Thyroid gland (tissue), 4 donors: ENCODE measurements at places on chromosomes 2 and 18. TPM values are rescaled to one million over a fixed set of nuclear protein-coding genes. Genes with fewer than 3 reads are reported as not detected.

The NDC80 gene
- 0.33 TPM for total RNA-seq

The OTOF gene
- not detected for total RNA-seq

The SYT4 gene
- not detected for total RNA-seq

The ADCYAP1 gene
- 0.20 TPM for total RNA-seq

The STARD6 gene
- not detected for total RNA-seq

The MCEE gene
- total RNA-seq, result 19.9 TPM

The REG1B gene
- not detected for total RNA-seq

The NGEF gene
- total RNA-seq, result 2.1 TPM

The CABLES1 gene
- 37.0 TPM for total RNA-seq

The CDH19 gene
- total RNA-seq, result 2.3 TPM

The GREB1 gene
- 2.7 TPM for total RNA-seq

DNA sequence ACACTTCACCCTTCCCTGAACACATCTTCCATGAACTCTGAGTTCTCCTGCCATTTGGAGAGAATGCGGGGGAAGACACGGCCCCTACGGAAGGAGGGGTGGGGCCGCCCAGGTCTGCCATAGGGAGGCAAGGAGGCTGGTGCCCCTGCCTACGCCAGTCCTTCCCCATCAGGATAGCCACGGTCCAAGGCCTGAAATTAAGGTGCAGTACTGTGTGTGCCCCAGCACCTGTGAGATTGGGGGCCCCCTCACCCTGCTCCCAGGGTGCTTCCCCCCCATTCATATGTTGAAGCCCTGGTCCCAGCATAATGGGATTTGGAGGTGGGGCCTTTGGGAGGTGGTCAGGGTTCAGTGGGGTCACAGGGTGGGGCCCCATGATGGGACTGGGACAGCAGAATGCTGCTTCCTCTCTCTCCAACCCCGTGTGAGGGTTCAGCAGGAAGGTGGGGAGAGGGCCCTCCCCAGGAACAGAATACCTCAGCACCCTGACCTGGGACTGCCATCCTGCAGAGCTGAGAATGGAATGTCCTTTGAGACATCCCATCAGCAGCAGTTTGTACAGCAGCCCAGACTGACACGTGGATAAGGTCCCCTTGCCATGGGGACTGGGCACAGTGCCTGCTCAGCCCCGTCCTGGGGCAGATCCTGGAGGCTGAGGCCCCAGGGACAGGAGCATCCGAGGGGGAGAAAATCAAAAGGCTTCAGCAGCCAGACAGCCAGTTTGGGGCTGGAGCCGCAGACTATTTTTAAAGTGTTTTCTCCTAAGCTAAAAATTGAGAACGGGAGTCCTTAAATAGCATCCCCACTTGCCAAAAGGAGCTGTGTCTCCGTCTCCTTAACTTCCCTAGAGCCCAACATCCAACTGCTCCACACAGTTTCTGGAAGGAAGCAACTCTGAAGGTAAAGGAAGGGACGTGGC is 105.1 kb downstream of the NDUFA10 start:
- H3K27ac ChIP-seq, result no peak overlapping the region
- no peak for DNase-seq
- H3K4me3 ChIP-seq, result no peak overlapping the region
- no peaks in the 10 kb centered on the region for H3K4me1 ChIP-seq
- H3K27me3 ChIP-seq, result no peaks in the 10 kb centered on the region

DNA sequence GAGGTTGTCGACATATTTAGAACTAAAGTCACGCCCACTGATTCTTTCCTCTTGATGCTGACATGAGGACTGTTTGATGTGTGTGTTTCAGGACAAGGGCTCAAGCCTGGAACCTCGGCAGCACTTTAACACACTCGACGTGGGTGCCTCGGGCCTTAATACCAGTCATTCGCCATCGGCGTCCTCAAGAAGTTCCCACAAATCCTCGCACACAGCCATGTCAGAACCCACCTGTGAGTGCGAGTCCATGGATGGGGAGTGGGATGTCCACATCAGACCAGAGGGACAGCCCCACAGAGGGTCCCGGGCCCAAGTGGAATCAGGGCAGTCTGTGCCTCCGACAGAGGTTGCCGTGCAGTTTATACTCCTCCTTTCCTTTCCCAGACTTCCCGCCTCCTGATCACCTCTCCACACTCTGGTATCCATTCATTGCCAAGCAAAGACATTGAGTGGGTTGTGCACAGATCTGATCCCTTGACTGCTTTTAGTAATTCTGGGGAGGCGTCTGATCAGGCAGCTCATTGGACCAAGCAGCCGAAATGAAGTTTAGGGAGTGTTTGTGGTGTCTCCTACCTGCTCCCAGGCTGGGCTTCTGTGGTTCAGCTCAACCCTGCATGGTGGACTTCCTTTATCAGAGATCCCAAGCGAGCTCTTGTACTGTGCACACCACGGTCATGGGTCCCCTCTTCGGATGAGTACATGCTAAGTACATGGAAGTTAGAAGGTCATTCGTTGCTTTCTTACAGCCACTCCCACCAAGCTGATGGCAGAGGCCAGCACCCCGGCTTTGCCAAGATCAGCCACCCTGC is 27.2 kb upstream of the RPL31 start:
- no peak overlapping the region for H3K27ac ChIP-seq
- peaks cover 4% of the 10 kb centered on the region for H3K36me3 ChIP-seq

GRCh38 chr2:197198890-197199289 is 111.7 kb downstream of the ANKRD44 start:
- no peak overlapping the region for H3K27ac ChIP-seq
- DNase-seq, result peak; percentile 21
- H3K27me3 ChIP-seq, result no peaks in the 10 kb centered on the region
- H3K36me3 ChIP-seq, result no peaks in the 10 kb centered on the region
- H3K4me3 ChIP-seq, result no peak overlapping the region

DNA sequence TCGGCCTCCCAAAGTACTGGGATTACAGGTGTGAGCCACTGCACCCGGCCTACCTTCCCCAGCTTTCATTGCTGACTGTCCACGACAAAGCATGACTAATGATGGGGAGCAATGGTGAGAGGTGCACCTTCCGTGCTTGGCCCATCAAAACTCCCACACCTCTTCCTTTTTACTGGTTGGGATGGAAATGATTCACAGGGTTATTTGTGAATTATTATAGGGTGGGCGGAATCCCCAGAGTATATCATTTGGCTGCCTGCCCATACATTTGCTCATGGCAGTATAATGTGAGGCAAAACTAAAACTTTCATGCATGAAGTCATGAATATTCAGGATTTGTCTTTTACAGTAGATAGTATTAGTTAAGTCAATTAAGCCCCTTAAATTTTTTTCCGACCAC is 334.2 kb upstream of the NETO1 start:
- H3K36me3 ChIP-seq, result no peaks in the 10 kb centered on the region
- no peak overlapping the region for H3K27ac ChIP-seq
- DNase-seq, result no peak
- H3K4me3 ChIP-seq, result no peak overlapping the region

DNA sequence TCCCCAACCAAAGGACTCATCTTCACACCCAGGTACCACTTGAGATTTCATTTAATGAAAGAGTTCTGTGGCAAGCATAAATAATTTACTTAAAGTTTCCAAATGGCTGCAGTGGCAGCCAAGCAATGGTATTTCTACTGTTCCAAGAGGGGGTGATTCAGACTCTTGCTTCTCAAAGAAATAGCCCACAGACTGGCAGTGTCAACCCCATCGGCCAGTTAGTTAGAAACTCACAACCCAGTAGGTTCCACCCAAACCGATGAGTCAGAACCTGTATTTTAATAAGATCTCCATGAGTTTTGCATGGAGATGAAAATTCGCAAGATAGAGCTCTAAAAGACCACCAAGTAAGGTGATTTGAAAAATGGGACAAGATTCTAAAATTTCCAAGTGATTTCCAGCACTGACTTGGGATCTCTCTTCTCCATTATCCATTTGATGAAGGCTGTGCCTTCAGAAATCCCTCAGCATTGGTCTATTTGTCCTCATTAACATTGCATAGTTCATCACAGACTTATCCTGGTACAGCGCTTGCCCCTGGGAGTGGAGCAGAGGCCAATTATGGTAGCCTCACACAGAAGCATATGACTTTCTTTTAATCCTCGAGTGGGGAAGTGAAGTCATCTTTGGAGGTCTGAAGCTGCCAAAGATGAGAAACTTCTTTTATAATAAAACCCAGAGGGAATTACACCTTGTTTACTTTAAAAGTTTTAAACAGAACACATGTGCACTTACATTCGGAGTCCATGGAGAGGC is 361.4 kb upstream of the ID2 start:
- no peaks in the 10 kb centered on the region for H3K4me1 ChIP-seq
- no peaks in the 10 kb centered on the region for H3K36me3 ChIP-seq
- DNase-seq, result no peak
- no peaks in the 10 kb centered on the region for H3K27me3 ChIP-seq

DNA sequence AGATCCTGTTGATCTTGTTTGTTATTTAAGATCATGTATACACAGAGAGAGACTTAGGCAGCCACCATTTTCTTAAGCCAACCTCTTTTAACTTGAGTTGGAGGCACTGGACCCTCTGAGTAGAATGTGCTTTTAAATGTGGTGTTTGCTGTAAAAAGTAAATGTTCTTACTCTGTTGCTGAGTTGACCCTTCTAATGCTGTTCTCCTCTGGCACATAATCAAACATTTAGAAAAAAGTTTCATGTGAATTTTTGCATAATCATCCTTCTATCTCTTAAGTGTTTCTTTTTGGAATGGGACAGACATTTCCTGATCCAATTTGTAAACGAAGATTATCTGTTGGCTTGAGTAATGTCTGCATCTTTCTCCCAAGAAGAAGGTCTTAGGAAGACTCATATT is 255.1 kb upstream of the ETAA1 start:
- H3K27me3 ChIP-seq, result no peaks in the 10 kb centered on the region
- DNase-seq, result no peak
- H3K4me1 ChIP-seq, result peaks cover 7% of the 10 kb centered on the region
- no peaks in the 10 kb centered on the region for H3K36me3 ChIP-seq

GRCh38 chr2:97653473-97653872 is 7.6 kb downstream of the COX5B start:
- peaks cover 14% of the 10 kb centered on the region for H3K4me1 ChIP-seq
- no peak overlapping the region for H3K27ac ChIP-seq
- peaks cover 39% of the 10 kb centered on the region for H3K36me3 ChIP-seq
- no peak for DNase-seq
- no peaks in the 10 kb centered on the region for H3K27me3 ChIP-seq

GRCh38 chr2:54879598-54880332 is 156.3 kb downstream of the EML6 start:
- no peak overlapping the region for H3K27ac ChIP-seq
- H3K4me3 ChIP-seq, result no peak overlapping the region
- no peaks in the 10 kb centered on the region for H3K36me3 ChIP-seq
- H3K27me3 ChIP-seq, result no peaks in the 10 kb centered on the region

GRCh38 chr2:28267282-28267681 is 125.4 kb upstream of the FOSL2 start:
- H3K4me1 ChIP-seq, result no peaks in the 10 kb centered on the region
- no peak overlapping the region for H3K4me3 ChIP-seq
- no peak overlapping the region for H3K27ac ChIP-seq

DNA sequence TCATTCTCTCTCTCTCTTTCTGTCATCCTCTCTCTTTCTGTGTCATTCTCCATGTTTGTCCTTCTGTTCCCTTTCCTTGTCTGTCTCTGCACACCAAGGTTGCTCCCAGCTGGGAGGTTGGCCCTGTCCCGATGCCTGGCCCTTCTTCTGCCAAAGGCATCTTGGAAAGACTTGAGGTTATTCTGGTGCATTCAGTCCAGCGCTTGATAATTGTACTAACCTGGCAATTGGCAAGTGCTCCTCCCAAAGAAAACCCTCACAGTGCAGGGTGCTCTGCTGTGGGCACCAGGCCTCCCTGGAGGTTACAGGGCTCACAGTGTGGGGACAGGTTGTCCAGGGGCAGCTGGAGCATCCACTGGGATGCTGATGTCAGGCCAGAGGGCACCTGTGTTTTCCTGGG is 95.4 kb downstream of the GLI2 start:
- no peak for DNase-seq
- H3K36me3 ChIP-seq, result no peaks in the 10 kb centered on the region
- H3K4me1 ChIP-seq, result peaks cover 2% of the 10 kb centered on the region
- H3K27me3 ChIP-seq, result no peaks in the 10 kb centered on the region
- no peak overlapping the region for H3K27ac ChIP-seq

- H3K4me3 ChIP-seq, result no peak overlapping the region
- no peak overlapping the region for H3K27ac ChIP-seq
- DNase-seq, result no peak
- no peaks in the 10 kb centered on the region for H3K36me3 ChIP-seq
- no peaks in the 10 kb centered on the region for H3K4me1 ChIP-seq
Measured at GRCh38 chr2:153575171-153575853, 96.8 kb upstream of the RPRM start.

- no peak overlapping the region for H3K4me3 ChIP-seq
- no peak for DNase-seq
- H3K4me1 ChIP-seq, result no peaks in the 10 kb centered on the region
- no peaks in the 10 kb centered on the region for H3K27me3 ChIP-seq
Measured at GRCh38 chr2:215594766-215595165, 158.9 kb upstream of the FN1 start.

DNA sequence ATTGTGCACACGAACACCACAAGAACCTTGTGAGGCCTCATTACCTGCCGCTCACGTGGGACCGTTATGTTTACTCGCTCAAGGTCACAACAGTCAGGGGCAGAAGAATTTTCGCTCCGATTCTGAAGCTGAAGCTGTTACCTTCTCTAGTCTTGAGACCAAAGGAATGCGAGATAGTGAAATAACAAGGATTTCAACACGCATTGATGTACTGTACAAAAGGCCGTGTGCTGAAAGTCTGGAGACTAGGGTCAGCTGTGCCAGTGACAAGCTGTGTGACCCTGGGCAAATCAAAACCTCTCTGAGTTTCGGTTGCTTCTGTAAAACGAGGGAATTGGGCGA is 583 bp downstream of the NEMP2 start:
- DNase-seq, result peak; percentile 34
- H3K4me1 ChIP-seq, result peaks cover 6% of the 10 kb centered on the region
- H3K27me3 ChIP-seq, result no peaks in the 10 kb centered on the region
- H3K36me3 ChIP-seq, result no peaks in the 10 kb centered on the region
- peak overlapping the region; percentile 86 for H3K4me3 ChIP-seq

DNA sequence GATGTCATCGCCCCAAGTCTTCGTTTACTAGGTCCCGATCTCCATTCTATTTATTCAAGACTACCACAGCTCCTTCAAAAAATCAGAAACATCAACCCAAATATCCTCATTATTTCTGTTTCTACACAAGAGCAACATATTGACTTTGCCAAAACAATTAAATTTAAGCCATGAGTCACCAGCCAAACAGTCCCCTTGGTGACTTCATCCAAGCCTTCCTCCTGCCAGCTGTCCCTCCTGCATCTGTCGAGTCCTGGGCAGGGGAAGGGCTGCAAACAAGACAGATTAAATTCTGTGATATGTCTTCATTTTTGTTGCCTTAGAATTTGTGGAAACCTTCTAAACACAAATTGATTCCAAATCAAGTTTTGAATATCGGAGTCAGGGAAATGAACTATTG is 110.3 kb downstream of the SP3 start:
- H3K27me3 ChIP-seq, result no peaks in the 10 kb centered on the region
- peak overlapping the region; percentile 59 for H3K27ac ChIP-seq
- no peaks in the 10 kb centered on the region for H3K36me3 ChIP-seq
- H3K4me3 ChIP-seq, result no peak overlapping the region
- H3K4me1 ChIP-seq, result peaks cover 45% of the 10 kb centered on the region

GRCh38 chr2:108965540-108966289 is 23.3 kb downstream of the EDAR start:
- H3K36me3 ChIP-seq, result no peaks in the 10 kb centered on the region
- no peak overlapping the region for H3K27ac ChIP-seq
- H3K4me1 ChIP-seq, result no peaks in the 10 kb centered on the region
- no peak for DNase-seq
